ENCODE measurements at places on chromosomes 1 and 21. TPM values are rescaled to one million over a fixed set of nuclear protein-coding genes. Genes with fewer than 3 reads are reported as not detected.

Gene C1QC
- not detected for total RNA-seq

Gene AQP10
- total RNA-seq = not detected

Gene AMPD2
- 86.0 TPM for total RNA-seq

Gene IPP
- 7.8 TPM for total RNA-seq

Gene AVPR1B
- not detected for total RNA-seq

Gene CLCNKA
- total RNA-seq = 0.42 TPM

Gene NIBAN1
- 36.0 TPM for total RNA-seq

Gene SH2D1B
- 0.71 TPM for total RNA-seq

Gene ILDR2
- total RNA-seq = 21.5 TPM

Gene TNFAIP8L2
- not detected for total RNA-seq

Gene NBPF6
- total RNA-seq = not detected

DNA sequence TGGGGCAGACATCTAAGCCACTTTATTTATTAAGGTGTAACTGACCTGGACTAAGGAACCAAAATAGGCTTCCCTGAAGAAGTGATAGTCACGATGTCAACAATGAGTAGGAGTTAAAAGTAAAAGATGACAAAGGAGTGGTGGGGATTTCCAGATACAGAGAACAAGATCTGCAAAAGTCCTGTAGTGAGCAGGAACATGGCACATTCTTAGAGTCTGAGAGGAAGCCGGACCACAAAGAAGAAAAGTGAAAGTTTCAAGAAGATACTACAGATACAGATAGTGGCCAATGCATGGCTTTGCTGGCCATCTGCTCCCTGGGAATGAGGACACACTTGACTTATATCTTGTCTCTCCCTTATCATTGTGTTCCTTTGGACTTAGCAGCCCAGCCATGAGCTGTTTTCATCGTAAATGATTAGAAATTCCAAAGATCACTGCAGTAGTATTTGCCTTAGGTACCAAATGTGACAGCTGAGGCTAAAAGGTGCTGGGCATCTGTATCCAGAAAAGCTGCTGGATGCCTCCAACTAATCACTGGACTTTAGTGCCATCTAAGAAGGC lies 302.4 kb upstream of the NR5A2 start:
- no peak for DNase-seq

DNA sequence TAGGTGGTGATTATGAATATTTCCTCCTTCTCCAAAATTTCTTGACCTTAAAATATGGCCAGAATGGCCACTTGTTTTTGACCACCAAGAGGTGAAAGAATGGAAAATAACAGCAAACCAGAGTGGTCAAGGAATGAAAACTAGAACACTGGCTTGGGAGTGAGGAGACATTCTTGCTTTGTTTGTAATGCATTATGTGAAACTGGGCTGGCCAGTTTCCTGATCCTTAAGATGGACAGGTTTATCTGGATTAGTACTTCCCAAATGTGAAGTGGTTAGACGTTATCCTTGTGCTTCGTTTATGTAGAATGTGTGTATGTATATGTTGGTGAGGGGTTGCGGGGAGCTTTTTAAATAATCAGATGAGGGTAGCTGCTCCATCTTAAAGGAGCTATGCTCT lies 12.8 kb downstream of the PLA2G4A start:
- no peak for DNase-seq

DNA sequence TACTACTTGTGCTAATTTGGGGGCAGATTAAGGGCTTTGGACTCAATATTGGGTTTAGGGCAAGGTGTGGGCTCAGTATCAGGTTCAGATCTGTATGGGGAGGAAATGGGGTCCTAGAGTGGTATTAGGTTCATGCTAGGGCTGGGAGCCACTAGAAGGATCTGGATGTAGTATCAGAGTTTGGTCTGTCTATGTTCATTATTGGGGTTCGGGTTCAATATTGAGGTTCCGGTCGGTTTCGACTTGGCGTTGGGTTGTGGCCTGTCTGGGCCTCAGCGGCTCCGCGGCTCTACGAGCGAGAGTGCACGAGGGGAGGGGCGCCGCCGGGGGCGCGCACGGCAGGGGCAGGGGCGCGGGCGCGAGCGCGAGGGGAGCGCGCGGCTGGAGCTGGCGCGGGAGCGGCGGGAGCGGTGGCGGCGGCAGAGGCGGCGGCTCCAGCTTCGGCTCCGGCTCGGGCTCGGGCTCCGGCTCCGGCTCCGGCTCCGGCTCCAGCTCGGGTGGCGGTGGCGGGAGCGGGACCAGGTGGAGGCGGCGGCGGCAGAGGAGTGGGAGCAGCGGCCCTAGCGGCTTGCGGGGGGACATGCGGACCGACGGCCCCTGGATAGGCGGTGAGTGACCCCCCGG lies at the start of gene PTPRF:
Gene PTPRF, plus strand, starts transcription at position 401 of the 624 bp plus-strand sequence. CDS start 14,193 bp downstream, outside the sequence.
- DNase-seq = peak; percentile 52

DNA sequence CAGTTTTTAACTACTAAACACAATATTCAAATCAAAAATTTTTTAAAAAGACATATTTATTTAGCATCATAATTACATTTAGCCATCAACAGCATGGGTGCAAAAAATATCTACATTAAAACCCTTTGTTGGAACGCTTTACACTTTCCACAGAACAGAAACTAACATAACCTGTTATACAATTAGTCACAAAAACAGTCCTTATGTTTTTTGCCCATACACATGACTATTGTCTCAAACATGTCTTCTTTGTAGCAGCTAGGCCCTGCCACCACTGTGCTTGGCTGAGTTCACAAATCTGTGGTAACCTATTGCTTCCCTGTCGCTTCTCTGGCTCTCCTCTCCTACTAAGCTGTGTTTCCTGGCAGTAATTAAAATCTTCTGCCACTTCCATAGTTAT lies 1350.0 kb upstream of the ADGRL2 start:
- no peak for DNase-seq

DNA sequence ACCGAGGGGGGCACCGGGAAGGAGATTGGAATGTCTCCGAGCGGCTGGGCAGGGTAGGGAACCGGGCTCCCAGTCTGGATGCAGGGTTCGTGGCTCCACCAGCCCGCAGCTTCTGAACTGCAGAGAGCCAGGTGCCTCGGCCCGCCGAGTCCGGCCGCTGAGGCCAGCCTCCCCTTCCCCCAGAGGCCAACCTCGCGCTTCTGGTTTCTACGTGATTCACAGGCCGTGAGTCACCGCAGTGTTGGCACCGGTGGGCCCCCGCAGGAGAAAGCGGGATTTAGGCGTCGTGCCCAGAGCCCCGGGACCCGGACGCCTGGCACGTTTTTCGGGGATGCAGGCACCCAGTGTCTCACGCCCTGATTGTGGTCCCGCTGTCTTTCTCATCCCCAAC lies 458 bp downstream of the CRABP2 start:
- DNase-seq = peak; percentile 86

DNA sequence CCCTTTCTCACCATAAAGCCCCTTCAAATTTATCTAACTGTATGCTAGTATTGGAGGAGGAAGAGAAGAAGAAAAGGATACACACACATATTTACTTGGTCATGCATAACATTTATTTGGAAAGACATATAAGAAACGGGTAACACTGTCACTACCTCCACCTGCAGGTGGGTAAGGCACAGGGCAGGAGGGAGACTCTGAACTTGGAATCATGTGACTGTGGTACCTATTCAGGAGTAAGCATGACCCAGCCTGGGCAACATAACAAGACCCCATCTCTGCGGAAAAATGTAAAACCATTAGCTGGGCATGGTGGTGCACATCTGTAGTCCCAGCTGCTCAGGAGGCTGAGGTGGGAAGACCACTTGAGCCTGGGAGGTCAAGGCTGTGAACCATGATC lies 1.4 kb upstream of the PADI6 start:
- peak; percentile 24 for DNase-seq

DNA sequence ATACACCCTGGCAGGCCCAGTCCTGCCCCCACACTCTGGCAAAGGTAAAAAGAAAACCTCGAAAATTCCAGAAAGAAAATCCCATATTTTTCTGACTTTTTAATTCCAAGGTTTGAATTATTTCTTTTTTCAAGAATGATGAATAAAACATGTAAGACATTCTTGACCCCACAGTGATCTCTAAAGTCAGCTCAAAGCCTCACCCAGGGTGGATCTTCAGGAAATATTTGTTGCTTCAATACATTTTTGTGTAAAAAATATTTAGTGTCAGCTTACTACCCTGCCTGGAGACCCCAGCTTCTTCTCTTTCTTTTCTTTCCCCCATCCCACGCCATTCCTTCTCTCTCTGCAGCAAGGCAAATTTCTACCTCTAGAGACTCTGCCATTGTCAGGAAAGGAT lies 7.0 kb upstream of the NT5C1A start:
- no peak for DNase-seq

DNA sequence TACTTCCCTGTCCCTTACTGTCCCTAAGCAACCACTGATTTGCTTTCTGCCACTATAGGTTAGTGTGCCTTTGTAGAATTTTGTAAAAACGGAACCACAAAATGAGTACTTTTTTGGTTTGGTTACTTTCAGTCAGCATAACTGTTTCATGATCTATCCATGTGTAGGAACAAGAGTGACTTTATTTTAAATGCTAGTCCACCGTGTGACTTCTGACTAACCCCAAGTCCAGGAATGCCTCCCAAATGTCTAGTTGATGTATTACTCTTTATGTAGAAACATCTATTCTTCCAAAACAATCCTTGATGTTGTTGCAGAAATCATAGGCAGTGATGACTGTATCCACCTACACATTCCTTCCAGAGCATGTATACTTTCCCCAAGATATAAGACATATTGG lies 21.3 kb downstream of the ATPAF1 start:
- no peak for DNase-seq

- DNase-seq = no peak
Observed at GRCh38 chr21:39533545-39534380, 79.0 kb upstream of the B3GALT5 start.

DNA sequence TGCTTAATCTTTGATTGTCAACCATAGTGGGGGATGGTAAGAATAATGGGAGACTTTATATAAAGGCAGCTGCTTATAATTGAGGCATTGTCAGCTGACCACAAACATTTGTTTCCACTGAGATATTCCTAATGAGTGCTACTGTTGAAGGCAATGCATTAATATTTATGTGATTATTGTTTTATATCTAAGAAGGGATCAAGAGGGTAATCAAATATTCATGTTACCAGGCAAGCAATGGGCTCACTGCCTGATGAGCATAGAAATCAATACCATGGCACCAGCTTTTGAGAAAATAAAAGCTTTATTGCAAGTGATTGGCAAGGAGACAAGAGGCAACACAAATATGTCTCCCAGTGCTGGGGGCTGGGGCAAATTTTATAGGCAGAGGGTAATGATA lies 706.7 kb upstream of the ADAMTS5 start:
- no peak for DNase-seq

DNA sequence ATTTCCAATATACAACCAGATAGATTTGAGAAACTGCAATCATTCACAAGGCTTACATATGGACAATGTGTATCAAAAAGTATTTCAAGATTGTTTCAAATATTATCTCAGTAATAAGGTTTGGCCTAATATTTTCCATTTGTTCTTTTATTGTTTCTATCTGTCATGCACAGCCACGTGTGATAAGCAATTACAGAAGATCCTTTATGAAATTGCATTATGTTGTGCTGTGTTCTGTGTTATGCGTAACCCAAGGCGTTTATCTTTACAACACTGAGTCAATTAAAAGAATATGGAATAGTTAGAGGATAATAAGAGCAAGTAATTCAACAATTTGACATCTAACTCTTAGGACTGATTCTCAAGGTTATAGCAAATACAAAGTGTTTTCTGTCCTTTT lies 1009.3 kb upstream of the PRMT6 start:
- DNase-seq = no peak

DNA sequence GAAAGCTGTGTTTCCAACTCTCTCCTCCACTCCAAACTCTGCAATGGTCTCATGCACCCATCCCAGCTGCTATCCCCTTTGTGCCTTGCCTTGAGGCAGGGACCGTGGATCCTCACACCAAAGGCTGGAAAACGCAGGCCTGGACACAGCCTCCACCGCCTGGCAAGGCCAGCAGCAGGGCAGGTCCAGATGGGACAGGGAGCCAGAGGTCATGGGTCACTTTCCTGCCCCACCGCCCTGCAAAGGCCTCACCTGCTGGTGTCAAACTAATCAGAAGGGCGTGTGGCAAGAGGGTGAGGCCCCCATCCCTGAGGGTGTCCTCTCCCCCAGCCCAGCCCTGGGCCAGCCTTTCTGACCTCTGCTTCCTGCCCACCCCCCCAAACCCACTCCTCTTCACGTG lies 106.3 kb downstream of the PAX7 start:
- no peak for DNase-seq

DNA sequence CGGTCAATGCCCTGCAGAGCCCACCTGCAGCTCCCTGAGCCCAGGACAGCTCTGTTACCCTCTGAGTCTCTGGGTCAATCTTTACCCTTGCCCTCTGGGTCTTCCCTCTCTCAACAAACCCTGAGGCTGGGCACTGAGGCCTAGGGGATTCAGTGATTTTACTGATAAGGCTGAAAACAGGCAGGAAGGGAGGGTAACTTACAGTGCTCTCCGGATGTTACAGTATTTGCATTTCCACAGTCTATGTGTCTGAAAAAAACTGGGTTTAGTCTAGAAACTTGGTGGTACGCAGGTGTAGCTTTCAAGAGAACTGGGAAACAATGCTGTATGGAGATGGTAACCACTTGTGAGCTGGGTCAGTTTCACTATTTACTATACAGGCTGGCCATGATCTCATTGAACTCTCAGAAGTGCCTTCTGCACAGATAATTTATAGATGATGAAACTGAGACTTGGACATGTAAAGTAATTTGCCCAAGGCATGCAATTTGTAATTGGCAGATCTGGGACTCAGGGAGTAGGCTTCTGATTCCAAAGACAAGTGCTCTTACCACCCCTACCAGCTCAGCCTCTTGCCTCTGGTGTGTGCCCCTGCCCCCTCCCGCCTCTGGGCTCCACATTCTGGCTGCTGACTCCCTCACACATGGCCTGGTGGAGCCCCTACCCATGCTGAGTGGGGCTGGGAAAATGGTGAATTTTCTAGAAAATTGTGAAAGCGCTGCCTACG lies 48.8 kb downstream of the TENT5C start:
- DNase-seq = peak; percentile 73

DNA sequence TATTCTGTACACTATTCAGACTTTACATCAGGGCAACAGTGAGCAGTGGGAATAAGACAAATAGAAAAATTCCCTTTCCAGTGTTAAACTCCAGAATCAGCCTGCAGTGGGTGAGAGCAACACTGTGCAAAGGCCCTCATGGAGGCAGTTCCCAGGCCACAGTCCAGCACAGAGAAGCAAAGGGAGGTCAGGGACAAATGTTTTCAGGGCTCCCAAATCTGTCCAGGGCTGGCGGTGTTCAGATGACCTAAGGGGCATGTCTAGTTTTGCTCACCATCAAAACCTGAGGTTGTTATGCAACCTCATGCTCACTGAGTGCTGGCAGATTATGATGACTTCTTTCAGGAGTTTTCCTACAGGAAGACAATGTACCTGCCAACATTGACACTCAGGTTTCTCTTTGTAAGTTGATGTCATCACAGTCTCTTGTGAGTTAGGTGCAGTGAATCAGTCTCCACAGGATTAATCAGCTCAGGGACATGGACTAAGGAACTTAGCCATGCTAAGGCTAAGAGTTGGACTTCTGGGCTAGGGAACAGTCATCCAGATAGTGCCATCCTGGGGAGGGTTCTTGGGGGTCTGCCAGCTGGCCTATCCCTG lies 3.6 kb upstream of the LCE5A start:
- DNase-seq = peak; percentile 15

DNA sequence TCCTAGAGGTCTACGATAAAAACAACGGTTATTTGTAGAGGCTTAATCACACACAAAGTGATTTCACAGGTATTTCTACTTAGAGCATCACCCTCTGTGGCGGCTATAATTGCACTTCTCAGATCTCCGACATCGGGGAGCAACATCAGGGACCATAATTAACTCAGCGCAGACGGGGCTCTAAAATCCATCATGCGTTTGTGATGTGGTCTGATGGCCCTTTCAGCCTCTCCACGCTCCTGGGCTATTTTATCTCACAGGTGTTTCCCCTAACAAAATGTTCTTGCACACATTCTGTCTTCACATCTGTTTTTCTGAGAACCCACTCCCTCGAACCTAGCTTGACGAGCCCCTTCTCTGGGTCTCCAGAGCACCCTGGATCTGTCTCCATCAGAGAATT lies 146.3 kb upstream of the DUSP10 start:
- no peak for DNase-seq
